ENCODE measurements at places on chromosomes 5 and 9.

- DNase-seq, result no peak
Observed at GRCh38 chr9:32291370-32291769, 93.1 kb upstream of the ACO1 start.

- DNase-seq, result no peak
Observed at GRCh38 chr9:133638711-133639110, 2.5 kb downstream of the DBH start.

- no peak for DNase-seq
Observed at GRCh38 chr5:15566789-15567188, 66.8 kb downstream of the FBXL7 start.

- no peak for DNase-seq
Observed at GRCh38 chr9:32348106-32348695, 36.2 kb upstream of the ACO1 start.

DNA sequence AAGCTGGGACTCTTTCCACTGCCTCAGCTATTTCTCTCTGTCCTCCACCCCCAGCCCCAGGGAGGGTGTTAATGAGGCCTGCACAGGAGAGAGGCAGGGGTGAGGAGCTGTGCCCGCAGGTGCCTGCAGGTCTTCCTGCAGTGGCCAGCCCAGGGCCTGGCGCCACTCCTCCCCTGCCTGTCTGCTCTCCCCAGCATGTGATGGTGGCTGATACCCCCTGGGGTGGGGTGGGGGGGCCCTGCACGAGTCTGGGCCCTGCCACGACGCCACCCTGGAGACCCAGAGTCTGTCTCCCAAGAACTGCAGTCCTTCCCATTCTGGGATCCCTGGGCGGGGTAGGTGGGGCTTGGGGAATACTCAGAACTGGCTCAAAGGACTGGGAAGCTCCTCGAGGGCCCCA, 166.4 kb upstream of the SMIM23 start:
- DNase-seq, result no peak

- DNase-seq, result no peak
Observed at GRCh38 chr5:135343413-135343812, 55.6 kb downstream of the MACROH2A1 start.

- DNase-seq, result no peak
Observed at GRCh38 chr5:106910486-106910885, 760.3 kb downstream of the EFNA5 start.

Data from D721Med (cell line).